ENCODE measurements at places on chromosomes 13 and 19. TPM values are rescaled to one million over a fixed set of nuclear protein-coding genes. Genes with fewer than 3 reads are reported as not detected.

The STOML3 gene
- total RNA-seq, result not detected

The GFY gene
- not detected for total RNA-seq

The C1QTNF9 gene
- total RNA-seq, result not detected

- no peak for DNase-seq
These were observed 34.2 kb downstream of the THSD1 start for GRCh38 chr13:52371736-52372247.

The ZNF443 gene
- 4.0 TPM for total RNA-seq

The PEG3 gene
- total RNA-seq, result 1.4 TPM

GRCh38 chr19:12769689-12770088 is 5.7 kb downstream of the HOOK2 start:
- no peak for DNase-seq

The KCNC3 gene
- 2.0 TPM for total RNA-seq

- DNase-seq, result no peak
These were observed 4.6 kb upstream of the APC2 start for GRCh38 chr19:1445185-1445931.

The PAK4 gene
- total RNA-seq, result 49.1 TPM

- no peak for DNase-seq
These were observed 16.7 kb upstream of the FCGBP start for GRCh38 chr19:39951065-39951650.

All from lower leg skin (tissue), 4 donors.